ENCODE measurements at places on chromosomes 12 and 14.

DNA sequence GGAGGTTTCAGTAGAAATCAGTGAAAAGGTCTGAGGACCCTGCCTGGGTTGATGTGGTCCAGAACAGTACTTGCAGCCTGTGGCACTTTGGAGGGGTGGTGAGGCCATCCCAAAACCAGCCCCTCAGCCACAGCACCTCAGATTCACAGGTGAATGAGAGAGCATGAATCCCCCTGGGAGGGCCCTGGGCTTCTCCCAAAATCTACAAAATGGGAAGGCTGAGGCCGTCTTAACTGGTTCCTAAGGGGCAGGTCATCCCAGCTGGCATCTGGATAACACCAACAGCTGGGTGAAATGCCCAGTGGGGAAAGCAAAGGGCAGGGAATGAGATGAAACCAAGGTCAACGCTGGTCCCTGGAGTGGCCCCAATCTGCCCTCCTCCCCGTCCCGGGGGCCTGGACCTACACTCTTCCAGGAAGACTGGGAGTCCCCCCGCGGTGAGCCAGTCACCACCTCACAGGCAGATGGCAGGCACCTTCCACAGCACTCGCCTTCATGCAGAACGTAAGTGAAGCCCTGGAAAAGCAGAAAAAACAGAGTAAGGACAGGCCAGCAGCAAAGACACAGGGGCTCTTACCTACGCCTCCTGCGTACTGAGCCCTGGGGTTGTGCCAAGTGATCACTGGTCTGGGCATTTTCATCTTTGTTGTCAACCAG is 26.3 kb upstream of the ANO2 start:
- no peak for DNase-seq

DNA sequence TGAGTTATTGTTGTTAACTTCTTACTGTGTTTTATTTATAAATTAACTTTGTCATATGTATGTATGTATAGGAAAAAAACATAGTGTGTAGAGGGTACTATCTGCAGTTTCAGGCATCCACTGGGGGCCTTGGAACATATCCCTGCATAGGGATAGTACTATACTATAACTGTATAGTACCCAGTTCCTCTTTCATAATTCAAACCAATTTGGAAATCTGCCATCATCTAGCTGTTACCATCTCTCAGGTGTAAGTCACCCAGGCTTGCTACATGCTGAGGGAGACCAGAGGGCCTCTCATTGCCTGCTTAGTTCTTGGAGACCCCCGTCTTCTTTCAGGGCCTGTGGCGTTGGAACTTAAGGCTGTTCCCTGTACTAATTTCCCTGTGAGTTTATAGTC is 12.9 kb upstream of the DCD start:
- DNase-seq = no peak

GRCh38 chr12:106137530-106138356 is 1.0 kb downstream of the NUAK1 start:
- no peak for DNase-seq

GRCh38 chr14:54935958-54936357 is 33.3 kb upstream of the GCH1 start:
- DNase-seq = no peak

- DNase-seq = no peak
Observed at GRCh38 chr12:79206871-79207270, 342.3 kb downstream of the SYT1 start.
